Fibroblast of skin of abdomen (primary cell): ENCODE measurements at places on chromosomes 2 and 18.

DNA sequence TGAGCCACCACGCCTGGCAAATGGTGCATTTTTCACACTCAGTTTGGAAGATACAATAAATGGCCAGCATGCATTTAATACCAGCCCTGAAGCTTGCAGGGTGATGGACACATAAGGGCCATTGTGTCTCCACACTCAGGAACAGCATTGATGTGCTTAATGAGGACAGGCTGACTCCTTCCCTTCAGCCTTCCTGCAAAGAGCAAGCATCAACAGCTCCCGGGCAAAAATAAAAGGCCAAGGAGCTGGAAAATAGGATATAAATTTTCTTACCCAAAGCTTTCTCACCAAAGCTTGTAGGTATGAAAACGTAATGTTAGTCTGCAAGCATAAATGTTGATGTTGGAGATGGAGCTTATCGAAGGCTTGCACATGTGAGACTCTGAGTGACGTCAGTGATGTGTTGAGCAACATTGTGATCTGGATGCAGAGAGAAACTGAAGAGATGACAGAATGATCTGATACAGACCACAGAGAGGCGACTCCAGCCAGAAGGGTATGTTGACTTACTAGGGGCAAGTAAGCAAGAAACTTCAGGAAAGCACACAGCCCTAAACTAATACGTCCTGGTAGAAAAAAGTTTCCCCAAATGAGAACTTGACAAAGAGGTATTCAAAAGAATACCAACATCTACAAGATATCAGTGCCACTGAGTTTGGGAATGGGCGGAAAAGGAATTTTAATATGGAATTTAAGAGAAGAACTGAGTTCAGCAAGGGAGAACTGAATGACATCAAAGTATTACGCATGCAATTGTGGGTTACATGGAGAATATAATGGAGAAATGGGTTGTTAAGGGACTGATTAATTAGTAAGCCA is 256.5 kb downstream of the TGIF1 start:
- DNase-seq = peak; percentile 28

DNA sequence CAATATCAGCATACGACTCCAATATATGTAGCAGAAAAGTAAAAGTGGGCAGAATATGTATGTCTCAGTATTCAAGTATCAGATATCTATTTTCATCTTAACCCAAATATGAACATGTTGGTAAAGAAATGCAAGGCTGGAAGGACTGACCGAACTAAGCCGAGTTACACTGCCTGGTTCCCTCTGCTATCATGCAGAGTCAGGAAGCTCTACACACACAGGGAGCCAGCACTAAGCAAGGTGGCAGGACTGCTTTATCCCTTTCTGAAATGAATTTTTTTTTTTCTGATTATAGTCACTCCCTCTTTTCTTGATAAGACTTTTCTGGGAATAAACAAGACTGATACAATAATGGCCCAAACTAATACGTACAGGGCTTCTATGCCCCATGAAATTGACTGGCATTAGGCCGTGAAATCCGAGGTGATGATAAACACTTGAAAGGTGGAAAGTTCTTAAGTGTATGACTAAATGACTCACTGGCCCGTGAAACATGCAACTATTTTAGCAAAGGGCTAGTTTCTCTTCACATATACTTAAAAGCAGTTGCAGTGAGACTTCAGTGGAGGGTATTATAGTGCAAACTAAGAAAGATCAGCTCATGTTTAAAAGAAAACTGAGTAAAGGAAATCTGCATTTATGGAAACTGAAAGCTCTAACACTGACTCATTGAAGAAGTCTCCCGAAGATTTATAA is 14.9 kb downstream of the DPP4 start:
- DNase-seq = no peak

DNA sequence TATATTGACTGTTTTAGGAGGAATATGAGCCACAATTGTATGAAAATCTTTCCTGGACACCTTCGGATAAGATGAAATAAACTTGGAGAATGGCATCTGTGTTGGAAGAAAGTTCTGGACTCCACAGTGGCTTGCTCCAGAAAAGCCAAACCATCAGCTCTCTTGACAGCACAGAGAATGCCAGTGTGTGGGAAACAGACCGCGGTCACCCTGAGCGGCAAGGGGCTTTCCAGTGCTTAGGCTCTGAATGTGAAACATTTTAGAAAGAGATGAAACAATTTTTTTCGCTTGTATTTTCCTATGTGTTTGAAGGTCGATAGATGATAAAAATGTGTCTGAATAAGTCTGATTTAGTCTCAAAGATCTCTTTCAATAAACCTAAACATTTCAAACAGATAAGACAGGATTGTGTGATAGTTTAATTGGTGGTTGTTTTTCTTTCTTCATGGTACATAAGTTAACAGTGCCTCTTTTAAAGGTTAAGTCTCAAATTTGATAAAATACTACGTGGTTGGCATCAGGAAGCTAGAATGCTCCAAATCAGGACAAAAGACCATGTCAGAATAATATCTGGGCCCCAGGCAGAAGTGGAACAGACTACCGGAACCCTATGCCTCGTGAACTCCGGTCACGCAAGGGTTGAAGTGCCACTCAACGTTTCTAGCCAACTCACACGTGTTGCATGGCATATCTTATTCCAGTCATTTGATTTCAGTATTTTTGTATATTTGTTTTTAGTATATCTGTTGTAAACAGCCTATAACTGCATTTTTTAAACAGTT is 28.9 kb downstream of the PTGR3 start:
- DNase-seq = no peak

DNA sequence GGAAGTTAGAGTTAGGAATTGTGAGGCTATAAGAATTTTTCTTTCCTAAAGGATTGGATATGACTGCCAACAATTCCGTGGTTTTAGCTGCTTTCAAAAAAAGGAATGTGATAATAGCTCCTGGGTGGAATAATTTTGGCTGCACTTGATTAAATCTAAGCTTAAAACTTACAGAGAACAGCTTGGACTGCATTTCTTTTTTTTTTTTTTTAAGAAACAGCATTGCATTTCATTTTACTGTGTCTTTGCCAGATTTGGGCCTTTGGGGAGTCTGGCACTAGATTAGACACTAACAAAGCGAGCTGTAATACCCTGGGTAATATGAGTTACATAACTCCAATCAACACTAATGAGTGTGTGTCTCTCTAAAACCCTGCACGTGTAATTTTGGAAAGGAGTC is 37.8 kb upstream of the ZNF397 start:
- peak; percentile 85 for DNase-seq

DNA sequence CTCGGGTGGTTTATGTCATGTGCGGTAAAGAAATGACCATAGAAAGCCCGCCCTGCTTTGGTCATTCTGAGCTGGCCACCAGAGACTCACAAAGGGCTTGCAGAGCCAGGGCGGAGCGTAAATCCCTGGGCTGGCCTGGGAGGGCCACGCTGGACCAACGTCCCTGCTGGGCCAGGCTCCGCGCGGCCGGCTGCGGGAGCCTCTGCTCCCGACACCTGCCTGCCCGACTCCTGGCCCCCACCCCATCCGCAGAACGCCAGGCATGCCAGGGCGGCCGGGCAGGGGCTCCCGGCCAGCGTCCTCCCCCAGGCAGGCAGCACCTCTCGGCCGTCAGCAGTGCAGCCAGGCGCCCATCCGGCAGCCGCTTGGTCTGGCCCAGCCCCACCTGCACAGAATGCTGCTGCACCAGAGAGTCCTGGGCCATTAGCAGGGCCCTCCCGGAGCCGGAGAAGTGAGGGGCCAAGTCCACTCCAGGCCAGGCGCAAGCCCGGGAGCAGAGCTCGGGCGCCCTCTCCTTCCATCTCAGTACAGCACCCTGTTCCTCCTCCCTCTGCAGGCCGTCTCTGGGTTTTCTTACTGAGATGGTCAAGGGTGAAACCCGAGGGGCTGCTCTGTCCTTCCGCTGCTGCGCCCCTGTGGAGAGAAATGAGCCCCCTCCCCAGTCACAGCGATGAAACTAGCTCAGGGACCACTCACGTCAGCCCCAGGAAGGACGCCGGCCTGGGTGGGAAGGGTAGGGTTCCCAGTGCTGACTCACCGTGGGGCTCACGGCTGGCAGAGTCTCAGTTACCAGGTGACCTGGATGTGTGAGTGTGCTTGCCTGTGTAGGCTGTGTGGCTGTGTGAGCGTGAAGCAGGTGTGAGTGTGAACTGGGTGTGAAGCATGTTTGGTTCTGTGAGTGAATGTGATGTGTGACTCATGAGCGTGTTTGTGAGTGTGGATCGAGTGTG is 83.3 kb downstream of the PTGR3 start:
- no peak for DNase-seq

DNA sequence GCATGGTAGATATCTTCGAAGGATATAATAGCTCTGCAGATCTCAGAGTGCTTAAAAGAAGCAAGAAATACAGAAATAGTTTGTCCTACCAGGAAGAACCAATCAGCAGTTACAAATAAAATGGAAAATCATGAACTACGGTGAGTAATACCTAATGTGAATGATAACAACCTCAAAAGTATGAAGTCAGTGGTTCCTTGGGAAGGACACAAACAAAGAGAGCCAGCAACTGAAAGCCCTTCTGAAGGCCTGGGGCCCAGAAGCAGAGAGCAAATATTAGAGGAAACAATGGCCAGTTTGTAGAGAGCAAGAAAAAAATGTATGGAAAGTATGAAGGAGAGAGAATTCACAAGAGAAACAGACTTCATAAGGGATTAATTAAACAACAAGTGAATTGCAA is 226.8 kb upstream of the CHST9 start:
- peak; percentile 48 for DNase-seq

DNA sequence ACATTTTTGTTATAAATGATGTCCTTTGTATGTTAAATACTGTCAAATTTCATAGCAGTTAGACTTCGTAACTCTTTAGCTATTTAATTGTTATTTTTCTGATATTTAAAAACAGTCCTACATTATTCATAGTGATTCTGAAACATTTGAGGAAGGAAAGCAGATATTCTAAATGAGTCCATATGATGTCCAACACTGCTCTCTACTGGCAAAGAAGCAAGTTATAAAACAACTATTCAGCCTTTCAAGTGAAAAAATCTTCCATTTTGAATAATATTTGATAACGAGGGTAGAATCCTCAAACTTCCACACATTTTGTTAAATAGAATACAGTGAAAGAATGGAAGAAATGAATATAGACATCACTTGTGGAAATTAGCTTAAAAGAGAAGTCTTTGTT is 220.8 kb downstream of the GULP1 start:
- peak; percentile 67 for DNase-seq

- no peak for DNase-seq
These were observed 212.5 kb downstream of the LRRTM4 start for GRCh38 chr2:77309725-77310124.

DNA sequence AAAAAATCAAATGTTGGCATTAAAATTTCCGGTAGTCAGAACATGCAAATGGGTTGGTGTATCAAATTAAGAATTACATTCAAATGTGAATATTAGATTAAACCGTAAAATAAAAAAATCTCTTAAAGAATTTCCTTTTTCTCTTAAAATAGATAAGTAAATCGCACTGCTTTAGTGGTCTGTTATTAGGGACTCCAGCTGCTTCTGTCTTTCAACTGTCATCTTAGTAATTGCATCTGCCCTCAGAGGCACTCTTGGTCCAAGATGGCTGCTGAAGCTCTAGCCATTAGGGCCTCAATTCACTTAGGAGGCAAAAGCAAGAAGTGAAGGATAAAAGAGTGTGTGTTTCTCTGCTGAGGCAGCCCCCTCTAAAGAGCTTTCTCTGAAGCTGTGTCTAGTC is 132.4 kb downstream of the MGAT5 start:
- DNase-seq = no peak

GRCh38 chr2:205441524-205441923 is 240.8 kb upstream of the NRP2 start:
- no peak for DNase-seq

GRCh38 chr2:170012773-170013172 is 165.2 kb upstream of the MYO3B start:
- no peak for DNase-seq

- no peak for DNase-seq
These were observed 439.1 kb downstream of the GRB14 start for GRCh38 chr2:164182116-164182627.

GRCh38 chr2:47686018-47686417 is 96.9 kb upstream of the MSH6 start:
- no peak for DNase-seq

- no peak for DNase-seq
These were observed 209.2 kb downstream of the ICOS start for GRCh38 chr2:204145791-204146190.

DNA sequence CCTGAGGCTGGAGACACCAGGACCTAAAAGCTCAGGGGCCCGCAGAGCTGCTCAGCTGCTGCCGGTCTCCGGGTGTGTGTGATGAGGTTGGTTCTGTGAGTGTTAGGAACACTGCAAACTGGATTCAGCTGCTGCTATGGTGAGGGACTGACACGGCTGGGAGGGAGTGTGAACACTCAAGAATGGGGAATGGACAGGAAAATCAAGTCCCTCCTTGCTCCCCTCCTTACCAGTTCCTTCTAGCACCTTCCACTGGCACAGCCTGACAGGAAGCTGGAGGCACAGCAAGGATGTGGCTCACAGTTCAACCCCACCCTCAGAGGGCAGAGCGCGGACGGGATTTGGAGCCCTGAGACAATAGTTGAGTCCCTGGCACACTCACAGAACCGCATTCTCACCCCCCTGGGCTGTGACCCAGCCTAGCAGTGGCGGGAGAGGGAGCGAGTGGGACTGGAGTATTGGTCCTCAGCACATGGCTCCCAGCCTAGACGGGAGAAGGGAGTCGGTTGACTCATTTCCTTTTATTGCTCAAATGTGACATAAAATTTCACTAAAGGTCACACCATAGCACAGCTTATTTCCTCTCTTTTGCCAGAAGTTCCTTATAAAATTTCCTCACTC is 42.5 kb downstream of the LRRC30 start:
- DNase-seq = peak; percentile 42

- no peak for DNase-seq
These were observed 193.6 kb downstream of the AGPS start for GRCh38 chr2:177586154-177586553.

GRCh38 chr2:240886023-240886565 is 9.9 kb downstream of the MAB21L4 start:
- DNase-seq = no peak

- peak; percentile 79 for DNase-seq
These were observed 13.4 kb downstream of the CNOT9 start for GRCh38 chr2:218582076-218582475.
